Stimulated activated CD4-positive, alpha-beta T cell treated with anti-CD3 and anti-CD28 coated beads, Interleukin-1b, Interleukin-23, amount 100 ng/mL, for 1 hour (primary cell): ENCODE measurements at places on chromosomes 5 and 9.

GRCh38 chr5:78823196-78823595 is 161.9 kb downstream of the ARSB start:
- no peak for DNase-seq

- no peak for DNase-seq
Observed at GRCh38 chr9:116806075-116806474, 119.0 kb downstream of the TRIM32 start.

- no peak for DNase-seq
Observed at GRCh38 chr9:99239341-99240060, 17.4 kb downstream of the SEC61B start.

DNA sequence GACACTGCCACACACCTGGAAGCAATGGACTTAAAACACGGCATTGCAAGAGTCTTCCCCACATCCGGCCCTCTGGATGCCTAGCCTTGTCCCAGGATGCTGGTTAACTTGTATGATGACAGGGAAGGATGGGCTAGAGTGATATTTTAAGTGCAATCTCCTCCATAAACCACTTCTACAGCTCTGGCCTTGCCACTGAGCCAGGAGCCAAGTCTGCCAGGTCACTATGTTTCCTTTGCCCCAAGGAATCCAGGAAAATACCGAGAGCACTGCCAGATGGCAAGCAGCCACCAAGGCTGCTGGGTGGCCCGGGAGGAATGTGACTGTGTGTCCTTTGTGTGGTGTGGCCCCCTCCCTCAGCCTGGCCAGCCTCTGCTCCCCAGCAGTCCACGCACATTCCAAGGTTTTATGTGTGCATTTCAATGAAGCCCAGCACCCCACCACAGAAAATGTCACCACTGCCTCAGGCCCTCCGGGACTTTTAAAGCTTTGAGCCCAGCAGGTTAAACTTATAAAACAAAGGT is 106.0 kb downstream of the FRMD3 start:
- no peak for DNase-seq

DNA sequence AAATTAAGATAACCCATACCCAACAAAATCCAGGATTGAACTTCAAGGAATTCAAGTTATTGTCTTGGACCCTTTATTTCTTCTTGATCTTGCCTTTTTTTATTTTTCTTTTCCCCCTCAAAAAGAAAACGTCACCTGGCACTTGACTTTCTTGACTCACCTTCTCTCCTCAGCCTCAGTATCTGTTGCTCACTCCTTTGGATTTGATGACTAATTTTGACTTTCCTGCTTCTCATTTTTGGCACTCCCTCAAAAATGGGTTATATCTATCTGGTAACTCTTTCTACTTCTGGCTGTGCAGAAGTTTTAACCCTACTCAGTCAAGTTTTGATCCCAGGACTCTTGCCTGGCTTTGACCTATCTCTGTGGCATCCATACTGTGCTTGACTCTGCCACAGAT is 66.6 kb upstream of the SPATA31D4 start:
- no peak for DNase-seq

- no peak for DNase-seq
Observed at GRCh38 chr9:35001803-35002502, 12.4 kb downstream of the DNAJB5 start.

- no peak for DNase-seq
Observed at GRCh38 chr5:63555874-63556273, 406.4 kb downstream of the HTR1A start.

GRCh38 chr5:13658761-13659160 is 285.7 kb downstream of the DNAH5 start:
- DNase-seq: no peak
